ENCODE measurements at places on chromosomes 11 and 22.

DNA sequence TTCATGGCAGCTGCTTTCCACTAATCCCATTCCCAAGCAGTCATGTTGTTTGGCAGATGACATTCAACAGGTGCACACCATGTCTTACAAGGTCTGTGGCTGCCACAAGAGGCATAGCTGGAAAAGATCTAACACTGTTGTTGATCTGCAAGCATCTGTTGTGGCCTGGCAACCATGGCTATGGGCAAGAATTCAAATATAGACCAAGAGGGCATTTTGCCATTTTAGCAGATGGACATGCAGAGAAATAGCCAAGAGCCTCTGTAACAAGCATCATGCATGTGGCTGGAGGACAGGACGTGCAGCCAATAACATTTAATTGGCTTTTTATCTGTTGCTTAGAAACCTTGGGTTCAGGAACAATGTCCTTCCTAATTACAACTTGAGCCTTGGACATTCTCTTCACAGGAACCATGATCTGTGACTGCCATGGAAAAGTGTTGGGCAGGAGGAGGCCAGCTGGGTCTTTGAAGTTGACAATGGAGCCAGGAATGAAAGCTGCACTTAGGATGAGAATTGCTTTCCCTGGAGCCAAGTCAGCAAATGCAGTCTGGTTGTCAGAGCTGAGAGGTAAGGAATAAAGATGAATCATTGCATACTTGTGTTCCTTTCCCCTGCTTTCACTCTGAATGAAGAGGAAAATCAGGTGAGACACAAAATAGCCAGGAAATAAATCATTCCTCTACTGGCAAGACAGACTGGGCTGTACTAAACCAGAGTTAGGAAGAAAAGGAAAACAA, 113.6 kb upstream of the ANO5 start:
- no peak for DNase-seq

DNA sequence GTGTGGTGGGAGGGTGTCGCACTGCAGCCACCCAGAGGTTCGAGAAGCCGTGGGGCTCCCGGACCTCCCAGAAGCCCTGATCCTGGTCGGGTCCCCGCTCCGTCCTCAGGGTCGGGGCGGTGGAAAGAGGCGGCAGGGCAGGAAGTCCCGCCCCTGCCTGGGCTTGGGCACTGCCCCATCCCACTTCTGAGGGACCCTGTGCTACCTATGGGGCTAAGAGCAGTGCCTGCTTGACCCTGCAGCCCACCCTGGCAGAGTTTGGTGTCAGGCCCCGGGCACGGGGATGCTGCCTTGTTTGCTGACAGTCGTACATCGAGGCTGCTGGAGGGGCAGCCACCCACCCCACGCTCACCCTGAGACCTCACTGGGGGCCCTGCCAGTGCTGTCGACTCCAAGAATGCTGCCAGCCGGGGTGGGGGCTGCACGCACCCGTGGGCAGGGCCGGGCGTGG, 19.4 kb downstream of the RNH1 start:
- no peak for DNase-seq

- DNase-seq, result no peak
Observed at GRCh38 chr11:113382121-113382520, 5.5 kb upstream of the ANKK1 start.

GRCh38 chr22:38412435-38413084, 42.4 kb downstream of the KCNJ4 start:
- DNase-seq, result no peak

DNA sequence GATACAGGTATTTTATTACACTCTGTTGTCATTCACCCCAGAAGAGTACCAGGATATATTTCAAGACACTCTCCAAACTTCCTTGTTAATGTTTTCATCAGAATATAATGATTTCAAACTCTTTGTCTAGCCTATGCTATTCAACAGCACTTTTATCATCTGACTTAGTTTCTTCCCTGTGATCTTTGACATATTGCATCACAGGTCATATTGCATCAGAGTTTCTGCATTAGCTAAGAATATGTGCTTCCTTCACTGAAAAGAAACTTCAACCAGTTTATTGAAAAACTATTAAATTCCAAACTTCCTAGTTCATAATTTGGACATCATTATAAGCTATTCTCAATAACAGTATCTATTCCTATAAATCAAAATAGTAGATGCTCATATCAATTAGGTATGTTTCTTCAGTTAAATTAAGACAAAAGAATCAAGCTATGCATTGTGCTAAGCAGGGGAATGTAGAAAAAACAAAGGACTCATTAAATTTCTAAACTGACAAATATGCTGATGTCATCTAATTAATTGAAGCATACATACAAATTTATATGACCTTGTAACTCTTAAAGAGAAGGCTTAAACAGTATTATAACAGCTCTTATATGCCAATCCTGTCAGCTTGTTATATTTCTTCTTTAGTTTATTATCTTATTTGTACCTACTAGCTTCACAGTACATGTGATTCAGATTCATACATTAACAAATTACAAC, 361.8 kb upstream of the LUZP2 start:
- no peak for DNase-seq

All from GDM1 (cell line).